ENCODE measurements at places on chromosomes 5 and 9.

DNA sequence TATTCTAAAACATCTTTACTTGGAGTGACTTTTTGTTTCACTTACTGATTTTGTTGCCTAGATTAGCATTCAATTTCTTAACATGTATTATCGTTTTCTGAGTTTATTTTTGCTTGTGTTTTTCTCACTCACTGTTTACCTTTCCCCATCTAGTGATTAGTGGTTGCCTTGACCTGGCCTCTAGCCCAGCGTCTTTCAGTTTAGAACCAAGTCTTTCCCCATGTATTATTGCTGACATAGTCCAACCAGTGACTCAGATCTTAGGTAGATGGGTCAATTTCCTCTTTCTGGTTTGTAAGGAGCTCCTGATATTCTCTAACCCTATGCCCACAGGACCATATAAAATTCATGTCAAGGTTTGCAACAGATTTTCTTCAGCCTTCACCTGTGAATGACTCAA is 135.5 kb downstream of the PRR16 start:
- DNase-seq: no peak

GRCh38 chr5:75319638-75320037 is 17.4 kb upstream of the HMGCR start:
- no peak for DNase-seq

GRCh38 chr5:89069591-89069990 is 186.6 kb upstream of the MEF2C start:
- DNase-seq: no peak

DNA sequence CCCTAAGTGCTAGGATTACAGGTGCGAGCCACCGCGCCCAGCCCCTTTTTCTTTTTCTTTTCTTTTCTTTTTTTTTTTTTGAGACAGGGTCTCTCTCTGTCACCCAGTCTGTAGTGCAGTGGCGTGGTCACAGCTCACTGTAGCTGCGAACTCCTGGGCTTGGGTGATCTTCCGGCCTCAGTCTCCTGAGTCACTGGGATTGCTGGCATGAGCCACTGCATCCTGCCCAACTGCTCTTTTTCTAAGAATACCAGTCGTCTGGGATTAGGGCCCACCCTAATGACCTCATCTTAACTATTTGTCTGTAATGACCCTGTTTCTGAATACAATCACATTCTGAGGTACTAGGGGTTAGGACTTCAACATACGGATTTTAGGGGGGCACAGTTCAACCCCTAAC is 34.1 kb upstream of the NANS start:
- DNase-seq: no peak

DNA sequence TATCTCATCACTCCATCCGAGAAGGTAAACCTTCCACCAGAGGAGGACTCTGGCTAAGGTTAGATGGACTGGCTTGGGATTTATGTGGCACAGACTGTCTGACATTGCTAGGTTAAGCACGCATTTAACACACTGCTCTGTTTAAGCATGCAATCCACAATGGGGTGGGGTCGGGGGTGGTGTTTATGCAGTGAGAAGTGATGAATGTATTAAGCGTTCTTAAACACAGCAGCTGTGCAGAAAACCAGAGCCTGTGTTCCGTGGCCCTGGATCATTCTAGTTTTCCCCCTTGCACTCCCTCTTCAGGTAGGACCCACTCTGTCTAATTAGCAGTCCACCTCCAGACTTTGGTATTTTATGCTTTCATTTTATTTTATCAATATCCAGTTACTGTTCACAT is 46.4 kb downstream of the STXBP1 start:
- no peak for DNase-seq

GRCh38 chr5:143543358-143544255 is 140.1 kb upstream of the NR3C1 start:
- DNase-seq: no peak

GRCh38 chr5:98957307-98957706 is 28.5 kb upstream of the CHD1 start:
- no peak for DNase-seq

DNA sequence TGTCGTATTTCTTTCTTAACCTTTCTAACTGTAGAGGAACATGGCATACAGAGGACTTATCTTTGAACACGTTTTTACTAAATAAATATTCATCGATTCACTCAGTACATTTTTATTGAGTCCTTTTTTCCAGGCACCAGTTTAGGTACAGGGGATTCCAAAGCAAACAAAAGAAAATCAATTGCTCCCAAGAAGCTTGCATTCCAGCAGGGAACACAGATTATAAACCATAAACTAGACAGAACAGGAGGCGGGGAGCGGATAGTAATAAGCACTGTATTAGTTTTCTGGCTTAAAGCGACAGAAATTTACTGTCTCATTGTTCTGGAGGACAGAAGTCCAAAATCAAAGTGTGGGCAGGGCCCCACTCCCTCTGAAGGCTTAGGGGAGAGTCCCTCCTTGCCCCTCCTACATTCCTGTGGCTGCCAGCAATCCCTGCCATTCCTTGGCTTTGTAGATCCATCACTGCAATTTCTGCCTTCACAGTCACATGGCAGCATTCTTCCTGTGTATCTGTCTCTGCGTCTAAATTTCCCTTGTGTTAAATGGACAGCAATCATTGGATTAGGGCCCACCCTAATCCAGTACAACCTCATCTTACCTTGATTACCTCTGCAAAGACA is 115.5 kb downstream of the COL23A1 start:
- DNase-seq: no peak

DNA sequence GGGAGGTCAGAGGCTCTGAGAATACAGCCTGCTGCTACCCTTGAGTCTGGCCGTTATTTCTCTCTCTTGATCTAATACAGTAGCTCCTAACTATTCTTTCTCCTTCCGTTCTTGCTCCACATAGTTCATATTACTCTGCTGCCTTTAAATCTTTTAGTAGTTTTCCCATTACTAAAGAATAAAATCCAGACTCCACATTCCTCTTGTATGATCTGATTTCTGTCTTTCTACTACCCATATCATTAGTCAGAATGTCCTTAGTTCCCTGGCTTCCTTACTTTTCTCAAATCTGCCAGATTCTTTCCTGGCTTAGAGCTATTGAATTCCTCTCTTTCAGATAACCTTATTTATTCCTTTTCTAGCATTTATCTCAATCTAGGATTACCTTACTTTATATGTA is 40.0 kb downstream of the MARCHF6 start:
- no peak for DNase-seq

DNA sequence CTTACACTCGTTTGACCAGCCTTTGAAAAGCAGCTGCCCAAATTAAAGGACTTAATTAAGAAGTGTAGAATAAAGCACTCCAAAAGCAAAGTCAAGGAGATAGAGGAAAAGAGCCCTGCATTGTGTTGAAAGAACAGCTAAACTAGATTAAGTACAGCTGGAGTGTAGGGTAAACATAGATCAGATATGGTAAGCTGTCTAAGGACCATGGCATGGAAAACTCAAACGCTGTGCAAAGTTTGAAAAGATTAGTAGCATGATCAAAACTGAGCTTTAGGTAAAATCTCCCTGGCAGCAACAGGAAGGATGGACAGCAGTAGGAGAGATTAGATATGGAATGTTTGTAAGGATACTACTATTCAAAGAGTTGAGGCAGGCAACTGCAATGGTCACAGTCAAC is 55.4 kb downstream of the BNC2 start:
- DNase-seq: no peak

- no peak for DNase-seq
Observed at GRCh38 chr5:38672059-38672788, 115.8 kb upstream of the LIFR start.

DNA sequence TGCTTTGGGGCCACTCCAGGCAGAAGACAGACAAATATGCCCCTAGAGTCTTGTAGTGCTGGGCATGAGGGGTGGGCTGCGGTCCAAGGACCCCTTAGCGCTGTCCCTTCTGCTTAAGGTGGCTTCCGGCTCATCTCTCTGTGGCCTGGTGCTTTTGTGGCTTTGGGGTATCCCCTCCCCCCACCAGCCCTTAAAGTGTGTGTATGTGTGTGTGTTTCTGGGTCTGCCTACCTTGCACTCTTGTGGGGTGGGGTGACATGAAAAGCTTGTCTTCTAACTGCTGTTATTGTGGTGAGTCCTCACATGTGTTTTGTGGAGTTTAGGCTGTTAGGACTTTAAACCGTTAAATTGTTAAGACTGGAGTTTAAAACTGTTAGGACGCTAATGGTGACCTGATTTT is 23.6 kb downstream of the MARCHF6 start:
- DNase-seq: no peak

DNA sequence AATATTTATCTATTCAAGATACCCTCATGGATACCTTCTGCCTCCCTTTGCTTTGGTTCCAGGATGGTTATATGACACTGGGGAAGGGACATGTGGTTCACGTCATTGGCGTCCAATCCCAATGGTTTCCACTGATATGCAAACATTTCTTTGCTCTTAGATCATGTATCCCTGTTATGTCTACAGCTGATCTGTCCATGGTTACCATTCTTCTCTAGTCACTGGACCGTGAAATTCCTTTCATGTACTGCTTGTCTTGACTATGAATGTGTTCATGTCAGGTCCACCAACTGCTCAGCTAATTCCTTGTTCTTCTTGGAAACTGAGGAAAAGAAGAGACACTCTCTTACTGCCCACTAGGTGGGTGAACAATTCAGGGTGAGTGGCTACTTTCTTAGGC is 391.1 kb upstream of the ZNF608 start:
- DNase-seq: no peak

DNA sequence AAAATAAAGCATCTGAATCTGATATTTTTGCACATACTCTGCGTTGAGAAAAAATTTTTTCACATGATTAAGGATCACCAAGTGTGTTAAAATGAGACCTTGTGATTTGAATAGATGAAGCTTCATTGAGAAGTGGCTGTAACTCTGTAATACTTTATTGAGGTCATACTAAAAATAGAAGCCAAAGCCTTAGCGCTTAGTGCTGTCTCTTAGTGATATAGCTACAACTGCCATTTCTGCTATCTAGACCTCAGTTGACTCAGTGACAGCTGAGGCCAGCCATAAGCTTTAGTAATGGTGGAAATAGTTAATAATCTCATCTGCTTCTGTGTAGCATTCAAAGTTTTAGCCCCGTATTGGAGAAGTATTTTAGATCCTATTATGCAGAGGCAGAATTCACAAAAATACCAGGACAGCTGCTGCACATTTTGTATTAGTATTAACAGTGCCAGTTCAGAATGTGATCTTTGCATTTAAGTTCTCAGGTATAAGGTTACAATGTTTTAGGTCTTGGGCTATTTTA is 107.4 kb upstream of the SGCD start:
- no peak for DNase-seq

All from activated gamma-delta T cell treated with anti-CD3 and anti-CD28 coated beads, Interleukin-2, amount 50 U/mL, for 16 hours (primary cell).